T-helper 2 cell (primary cell): ENCODE measurements at places on chromosomes 7 and 10.

DNA sequence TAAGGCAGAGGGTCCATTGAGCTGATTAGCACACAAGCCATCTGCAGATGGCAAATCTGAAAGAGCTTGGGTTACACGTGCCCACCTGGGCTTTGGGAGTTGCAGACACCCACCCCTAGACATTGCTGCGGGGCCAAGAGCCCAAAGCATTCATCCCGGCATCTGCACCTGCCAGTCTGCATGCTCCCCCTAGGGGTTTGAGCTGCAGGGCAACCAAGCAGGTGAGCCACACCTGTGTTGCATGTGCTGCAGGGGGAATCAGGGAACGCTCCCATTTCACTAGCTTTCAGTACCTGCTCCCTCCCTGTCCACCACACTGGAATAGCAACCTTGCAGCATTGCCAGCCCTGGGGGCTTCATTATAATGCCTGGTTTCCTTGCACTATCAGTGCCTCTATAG is 21.1 kb downstream of the C7orf33 start:
- DNase-seq = no peak

GRCh38 chr7:44145479-44145968 is 4.4 kb upstream of the MYL7 start:
- peak; percentile 14 for DNase-seq

DNA sequence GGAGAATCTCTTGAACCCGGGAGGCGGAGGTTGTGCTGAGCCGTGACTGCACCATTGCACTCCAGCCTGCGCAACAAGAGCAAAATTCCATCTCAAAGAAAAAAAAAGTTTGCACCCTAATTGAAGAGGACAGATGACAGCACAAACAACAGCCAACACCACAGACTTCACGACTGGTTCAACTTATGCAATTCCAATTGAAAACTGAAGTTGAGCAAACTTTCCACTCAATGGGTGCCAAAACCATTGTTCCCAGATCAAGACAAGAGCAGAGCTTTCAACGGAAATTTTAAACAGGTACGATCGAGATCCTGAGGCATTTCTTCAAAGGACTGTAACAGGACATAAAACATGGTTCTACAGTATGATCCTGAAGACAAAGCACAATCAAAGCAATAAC is 149.7 kb downstream of the KMT2E start:
- DNase-seq = no peak

GRCh38 chr7:127911968-127912511 is 119.2 kb downstream of the LRRC4 start:
- no peak for DNase-seq

GRCh38 chr7:42197451-42197850 is 39.6 kb downstream of the GLI3 start:
- DNase-seq = no peak

GRCh38 chr10:90288391-90288933 is 569.4 kb downstream of the HTR7 start:
- DNase-seq = no peak
